ENCODE measurements at places on chromosomes 1 and 21.

DNA sequence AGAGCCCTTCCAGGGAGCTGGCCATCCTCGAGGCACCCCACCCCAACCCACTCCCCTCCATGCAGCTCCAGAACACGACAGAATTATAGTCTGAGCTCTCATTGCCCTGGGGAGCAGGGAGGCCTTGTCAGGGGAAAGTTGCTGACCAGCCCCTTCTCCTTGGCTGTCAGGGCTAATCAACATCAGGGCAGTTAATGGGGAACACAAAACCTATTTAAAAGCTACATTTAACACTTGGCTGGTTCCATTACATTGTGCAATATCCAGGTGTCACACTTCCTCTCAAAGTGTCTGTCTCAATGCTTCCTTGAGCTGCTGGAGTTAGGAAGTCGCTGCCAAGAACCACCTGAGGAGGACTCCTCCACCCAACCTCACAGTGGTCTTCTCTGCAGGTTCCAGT is 111.8 kb upstream of the GRIK3 start:
- no peak for DNase-seq

DNA sequence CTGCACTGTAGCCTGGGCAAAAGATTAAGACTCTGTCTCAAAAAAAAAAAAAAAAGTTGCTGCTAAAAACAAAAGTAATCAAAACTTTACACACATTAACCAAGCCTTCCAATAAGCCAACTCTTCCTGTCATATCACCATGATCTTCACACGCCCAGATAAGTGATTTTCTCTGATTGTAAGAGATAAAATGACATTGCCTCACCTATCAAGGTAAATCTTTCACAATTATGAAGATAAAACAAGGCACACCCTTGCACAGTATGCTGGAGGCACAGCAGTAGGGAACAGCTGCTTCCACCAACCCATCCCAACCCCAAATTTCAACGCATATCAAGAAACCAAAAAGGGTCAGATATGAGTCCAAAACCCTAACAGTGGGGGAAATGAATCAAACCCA is 8.8 kb upstream of the TIAM1 start:
- DNase-seq, result no peak

DNA sequence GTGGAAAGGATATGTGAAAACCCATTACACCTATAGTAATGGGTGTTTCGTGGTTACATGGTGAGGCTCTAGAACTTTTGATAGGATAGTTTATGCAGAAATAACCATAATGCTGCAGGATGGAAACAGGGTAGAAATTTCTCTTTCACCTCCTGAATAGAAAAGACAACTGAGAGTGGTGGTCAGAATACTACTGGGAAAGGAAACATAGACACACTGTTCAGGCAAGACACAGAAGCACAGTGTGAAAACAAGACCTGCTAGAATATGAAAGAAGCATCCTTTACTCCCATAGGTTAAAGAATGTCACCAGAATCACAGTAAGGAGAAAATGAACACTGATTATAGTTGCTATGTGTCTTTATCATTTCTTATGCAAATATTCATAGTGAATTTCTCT is 496.6 kb downstream of the DPYD start:
- DNase-seq, result no peak

DNA sequence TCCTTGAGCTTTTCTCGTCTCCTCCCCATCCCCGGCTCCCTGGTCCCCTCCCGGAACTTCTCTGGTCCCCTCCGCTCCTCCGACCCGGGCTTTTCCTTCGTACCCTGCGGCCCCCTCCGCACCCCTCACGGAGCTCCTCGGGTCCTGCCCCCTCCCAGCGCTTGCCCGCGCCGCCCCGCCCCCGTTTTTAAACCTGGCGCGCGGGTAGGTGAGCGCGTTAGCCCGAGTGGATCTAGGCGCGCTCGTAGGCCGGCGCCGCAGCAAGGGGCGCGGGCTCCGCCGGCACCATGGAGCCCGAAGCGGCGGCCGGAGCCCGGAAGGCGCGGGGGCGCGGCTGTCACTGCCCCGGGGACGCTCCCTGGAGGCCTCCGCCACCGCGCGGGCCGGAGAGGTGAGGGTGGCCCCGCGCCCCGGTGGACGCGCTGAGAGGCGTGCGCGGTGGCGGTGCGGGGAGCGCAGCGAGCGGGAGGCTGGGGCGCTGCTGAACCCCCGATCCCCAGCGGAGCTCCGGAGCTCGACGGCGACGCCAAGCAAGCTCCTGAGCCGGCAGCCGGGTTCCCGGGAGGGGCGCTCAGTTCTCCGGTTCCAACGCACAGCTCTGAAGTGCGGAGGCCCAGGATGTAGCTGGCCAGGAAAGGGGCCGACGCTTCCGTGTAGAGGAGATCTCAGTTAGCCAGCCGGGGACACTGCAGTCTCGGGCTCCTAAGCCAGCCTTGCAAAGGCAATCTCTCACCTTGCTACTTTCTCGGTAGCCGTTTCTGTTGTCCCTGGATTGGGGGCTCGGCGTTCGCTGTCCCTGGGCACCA is at the start of gene RIPPLY3:
TSS of gene RIPPLY3 (plus strand) at position 217 of the 806 bp plus-strand sequence. CDS start at position 288, 71 bp downstream.
- peak; percentile 38 for DNase-seq

DNA sequence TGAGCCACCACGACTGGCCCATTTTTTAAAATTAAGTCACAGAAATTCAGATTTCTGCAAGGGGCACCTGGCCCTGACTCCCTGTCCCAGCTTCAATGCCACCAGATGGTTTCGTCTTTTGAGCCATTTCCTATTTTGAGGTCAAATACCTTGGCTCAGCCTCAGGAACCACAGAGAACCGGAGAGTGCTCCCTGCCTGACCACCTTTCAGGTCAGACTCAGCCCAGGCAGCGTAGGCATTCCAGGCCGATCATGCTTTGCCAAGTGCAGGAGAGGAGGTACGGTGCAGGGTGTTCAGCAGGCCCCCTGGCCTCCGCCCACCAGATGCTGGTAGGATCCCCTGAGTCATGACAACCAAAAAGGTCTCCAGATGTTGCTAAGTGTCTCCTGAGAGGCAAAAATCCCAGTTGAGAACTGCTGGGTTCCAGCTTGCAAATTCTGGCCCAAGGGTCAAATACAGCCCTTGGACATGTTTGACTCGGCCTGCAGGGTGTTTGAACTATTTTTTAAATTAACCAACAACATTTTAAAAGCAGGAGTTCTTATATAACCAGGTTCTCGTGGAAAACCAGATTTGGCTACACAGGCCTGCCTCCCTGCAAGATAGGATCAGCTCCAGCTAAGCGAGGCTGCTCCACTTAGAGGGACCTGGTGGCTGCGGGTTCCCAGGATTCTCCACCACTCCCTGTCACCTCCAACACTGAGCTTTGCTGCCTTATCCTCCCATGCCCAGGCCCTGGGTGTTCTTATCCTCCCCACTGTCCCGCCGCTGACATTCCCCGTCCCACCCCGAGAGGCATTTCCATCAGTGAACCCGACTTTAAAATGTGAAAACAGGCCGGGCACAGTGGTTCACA is 61.9 kb upstream of the TARDBP start:
- no peak for DNase-seq
